T-helper 2 cell (primary cell): ENCODE measurements at places on chromosomes 5 and 9.

GRCh38 chr5:57402761-57403160 is 79.8 kb downstream of the ACTBL2 start:
- no peak for DNase-seq

GRCh38 chr9:133505186-133505830 is 19.5 kb downstream of the MYMK start:
- no peak for DNase-seq

GRCh38 chr5:147101659-147102369 is 133.0 kb upstream of the STK32A start:
- no peak for DNase-seq

GRCh38 chr5:177443144-177443983 is 3.2 kb upstream of the PRR7 start:
- no peak for DNase-seq

DNA sequence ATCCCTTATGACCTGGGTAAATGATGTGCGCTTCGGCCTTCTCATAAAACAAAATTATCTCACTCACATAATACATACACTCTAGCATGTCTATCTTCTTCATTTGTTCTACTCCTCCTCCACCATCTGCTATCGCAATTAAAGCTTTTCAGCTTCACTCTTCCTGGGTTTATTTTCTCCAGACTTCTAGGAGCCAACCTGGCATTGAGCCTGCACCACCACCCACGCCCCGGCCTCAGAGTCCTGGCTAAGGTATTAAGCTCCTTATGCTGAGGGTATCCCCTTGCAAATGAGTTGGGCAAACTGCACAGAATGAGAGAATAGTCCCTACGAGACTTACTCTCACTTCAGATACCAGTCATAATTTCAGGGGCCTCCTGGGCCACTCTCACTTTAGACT is 236.1 kb upstream of the CDH12 start:
- DNase-seq: no peak

- DNase-seq: no peak
These were observed 155.1 kb downstream of the BNC2 start for GRCh38 chr9:16715404-16715803.

DNA sequence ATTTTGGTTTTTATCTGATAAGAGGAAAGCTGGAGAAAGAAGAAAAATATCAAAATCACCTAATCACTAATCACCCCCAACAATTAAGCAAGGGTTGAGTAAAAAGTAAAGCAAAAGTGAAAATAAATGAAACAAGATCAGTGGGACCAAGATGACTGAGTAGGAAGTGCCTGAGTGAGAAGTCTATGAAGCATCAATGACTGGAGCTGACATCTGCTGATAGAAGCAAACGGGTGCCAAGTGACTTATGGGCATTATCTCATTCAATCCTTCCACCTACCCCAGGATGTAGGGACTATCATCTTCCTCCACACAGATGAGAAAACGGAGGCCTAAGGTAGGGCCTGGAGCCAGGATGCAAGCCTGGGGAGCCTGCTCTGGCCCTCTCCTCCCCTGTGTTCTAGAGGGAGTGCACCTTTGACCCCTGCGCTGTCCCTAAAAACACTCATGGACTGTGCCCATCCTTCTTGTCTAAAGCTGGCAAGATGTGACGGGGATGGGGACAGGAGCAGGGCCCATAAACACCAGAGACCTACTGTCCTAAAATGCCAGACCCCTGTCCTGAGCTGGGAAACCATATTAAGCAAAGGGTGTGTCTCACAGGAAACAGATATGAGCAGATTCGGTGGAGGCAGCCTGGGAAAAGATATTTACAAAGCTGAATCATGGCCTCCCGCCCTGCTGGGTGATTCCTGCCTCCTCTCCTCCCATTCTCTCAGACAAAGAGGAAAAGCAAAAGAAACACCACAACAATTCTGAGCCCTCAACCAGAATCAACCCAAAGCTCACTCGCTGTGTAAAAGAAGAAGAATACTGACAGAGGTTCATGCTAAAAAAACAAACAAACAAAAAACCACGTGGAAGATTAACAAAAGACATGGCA is 116.0 kb downstream of the AUH start:
- DNase-seq: no peak

DNA sequence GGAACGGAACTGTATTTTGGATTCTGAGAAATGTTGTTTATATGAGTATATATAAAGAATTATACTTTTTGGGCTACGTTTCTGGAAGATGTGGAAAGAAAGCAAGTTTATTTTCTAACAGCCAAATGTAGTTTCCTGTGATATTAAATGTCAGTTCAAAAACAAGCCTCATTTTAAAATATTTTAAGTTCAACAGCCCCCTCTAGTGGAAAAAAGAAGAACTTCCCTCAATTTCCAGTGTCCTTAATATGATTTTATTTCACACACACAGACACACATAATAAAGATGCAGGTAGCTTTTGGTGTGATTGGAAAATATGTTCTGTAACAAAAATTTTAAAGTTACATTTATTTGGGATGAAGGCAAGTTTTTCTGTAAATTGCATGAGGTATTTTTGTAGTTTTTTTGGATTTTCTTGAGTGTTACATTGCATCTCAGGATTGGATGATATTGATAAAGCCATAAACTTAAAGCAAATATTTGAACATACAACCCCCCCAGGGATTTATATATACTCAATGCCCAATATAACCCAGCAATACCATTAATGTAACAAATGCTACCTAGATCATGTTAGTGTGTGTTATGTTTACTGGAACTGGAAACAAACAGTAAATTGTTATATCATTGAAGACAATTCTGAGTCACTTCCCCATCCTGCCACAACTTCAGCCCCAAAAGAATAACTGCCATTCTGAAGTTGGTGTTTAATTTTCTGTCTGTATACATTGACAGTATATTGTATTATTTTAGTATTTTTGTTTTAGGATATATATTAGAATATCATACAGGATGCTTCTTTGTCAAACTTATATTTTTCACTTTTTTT is 54.0 kb downstream of the CCDC171 start:
- no peak for DNase-seq

- DNase-seq: no peak
These were observed 128.8 kb upstream of the FBXL7 start for GRCh38 chr5:15371184-15371583.

- DNase-seq: no peak
These were observed 140.5 kb upstream of the PITX1 start for GRCh38 chr5:135174315-135175096.

DNA sequence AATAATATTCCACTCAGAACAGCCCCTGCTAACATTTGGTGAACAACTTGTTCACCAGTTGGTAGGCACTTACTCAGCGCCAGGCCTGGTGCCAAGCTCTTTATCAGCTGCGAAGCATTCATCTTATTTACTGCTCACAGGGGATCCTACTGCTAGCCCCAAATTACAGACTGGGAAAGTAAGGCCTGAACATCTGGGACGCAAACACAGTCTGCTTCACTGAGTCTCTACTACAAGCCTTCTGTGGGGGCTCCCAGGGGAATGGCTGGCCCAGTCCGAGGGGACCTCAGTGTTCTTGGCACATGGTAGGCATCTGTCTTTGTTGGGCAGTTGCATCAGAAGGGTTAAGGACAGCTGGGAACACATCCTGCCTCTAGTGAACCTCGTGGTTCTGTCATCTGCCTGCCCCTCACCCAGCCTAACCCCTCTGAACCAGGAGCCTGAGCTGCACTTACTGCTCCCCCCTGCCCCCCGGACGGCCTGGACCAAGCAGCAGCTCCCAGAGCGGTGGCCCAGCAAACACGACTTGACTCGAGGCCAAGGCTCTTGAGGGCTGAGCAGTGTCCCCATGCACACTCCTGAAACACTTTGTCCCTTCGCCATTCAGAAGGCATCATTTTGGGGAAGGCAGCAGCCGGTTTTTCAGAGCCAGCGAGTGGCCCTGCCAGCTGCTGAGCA is at the start of gene PHYHD1:
Gene PHYHD1, plus strand, starts transcription at position 602 of the 678 bp plus-strand sequence. CDS start 1,342 bp downstream, outside the sequence.
- no peak for DNase-seq

- DNase-seq: peak; percentile 64
These were observed 10.8 kb downstream of the REEP2 start for GRCh38 chr5:138449501-138450239.
